ENCODE measurements at places on chromosomes 13 and 19. TPM values are rescaled to one million over a fixed set of nuclear protein-coding genes. Genes with fewer than 3 reads are reported as not detected.

PRTN3 gene
- not detected for total RNA-seq

TNFRSF19 gene
- not detected for total RNA-seq

WDR62 gene
- 24.9 TPM for total RNA-seq

VSTM1 gene
- not detected for total RNA-seq

PLIN4 gene
- total RNA-seq = not detected

LGALS4 gene
- 1.1 TPM for total RNA-seq

CRLF1 gene
- not detected for total RNA-seq

RPS28 gene
- 1,836 TPM for total RNA-seq

GSX1 gene
- not detected for total RNA-seq

ZNF737 gene
- total RNA-seq = 5.5 TPM

GAS6 gene
- total RNA-seq = 0.98 TPM

EFNA2 gene
- not detected for total RNA-seq

PEAK3 gene
- 0.16 TPM for total RNA-seq

ZNF571 gene
- total RNA-seq = 0.64 TPM

PRPF31 gene
- 118 TPM for total RNA-seq

CGB8 gene
- total RNA-seq = not detected

PRR22 gene
- 7.4 TPM for total RNA-seq

KLK14 gene
- 0.64 TPM for total RNA-seq

PDE4C gene
- not detected for total RNA-seq

FUT6 gene
- total RNA-seq = not detected

MPV17L2 gene
- 19.2 TPM for total RNA-seq

KLC3 gene
- total RNA-seq = not detected

ATCAY gene
- total RNA-seq = not detected

FGF22 gene
- total RNA-seq = not detected

IGSF23 gene
- not detected for total RNA-seq

SMIM44 gene
- not detected for total RNA-seq

IL11 gene
- 0.34 TPM for total RNA-seq

FUT2 gene
- total RNA-seq = not detected

THSD1 gene
- total RNA-seq = 0.07 TPM

MEGF8 gene
- 7.5 TPM for total RNA-seq

BEST2 gene
- total RNA-seq = 0.12 TPM

KLK15 gene
- not detected for total RNA-seq

CBY2 gene
- not detected for total RNA-seq

PINLYP gene
- 4.9 TPM for total RNA-seq

MAMSTR gene
- total RNA-seq = 1.4 TPM

ICAM4 gene
- total RNA-seq = 1.0 TPM

FXYD5 gene
- 309 TPM for total RNA-seq

ZNF814 gene
- 15.7 TPM for total RNA-seq

KEAP1 gene
- 81.6 TPM for total RNA-seq

NFIX gene
- 8.0 TPM for total RNA-seq

ZNF320 gene
- total RNA-seq = 11.0 TPM

FAM83E gene
- total RNA-seq = 7.3 TPM

SIX5 gene
- 3.7 TPM for total RNA-seq

EVI5L gene
- total RNA-seq = 4.4 TPM

GPR18 gene
- total RNA-seq = 12.0 TPM

FPR3 gene
- not detected for total RNA-seq

NCAN gene
- 0.20 TPM for total RNA-seq

NDUFA7 gene
- 51.8 TPM for total RNA-seq

GMIP gene
- total RNA-seq = 67.8 TPM

PNMA8C gene
- not detected for total RNA-seq

GPC6 gene
- not detected for total RNA-seq

FXYD3 gene
- not detected for total RNA-seq

ZNF536 gene
- total RNA-seq = not detected

SMAD9 gene
- 0.08 TPM for total RNA-seq

PSG2 gene
- total RNA-seq = not detected

ZNF541 gene
- 0.05 TPM for total RNA-seq

CEACAM8 gene
- total RNA-seq = not detected

SIGLEC8 gene
- 0.13 TPM for total RNA-seq

KLF12 gene
- 18.6 TPM for total RNA-seq
